Sigmoid colon (tissue), 7 donors: ENCODE measurements at places on chromosomes 5 and 9. TPM values are rescaled to one million over a fixed set of nuclear protein-coding genes. Genes with fewer than 3 reads are reported as not detected.

DNA sequence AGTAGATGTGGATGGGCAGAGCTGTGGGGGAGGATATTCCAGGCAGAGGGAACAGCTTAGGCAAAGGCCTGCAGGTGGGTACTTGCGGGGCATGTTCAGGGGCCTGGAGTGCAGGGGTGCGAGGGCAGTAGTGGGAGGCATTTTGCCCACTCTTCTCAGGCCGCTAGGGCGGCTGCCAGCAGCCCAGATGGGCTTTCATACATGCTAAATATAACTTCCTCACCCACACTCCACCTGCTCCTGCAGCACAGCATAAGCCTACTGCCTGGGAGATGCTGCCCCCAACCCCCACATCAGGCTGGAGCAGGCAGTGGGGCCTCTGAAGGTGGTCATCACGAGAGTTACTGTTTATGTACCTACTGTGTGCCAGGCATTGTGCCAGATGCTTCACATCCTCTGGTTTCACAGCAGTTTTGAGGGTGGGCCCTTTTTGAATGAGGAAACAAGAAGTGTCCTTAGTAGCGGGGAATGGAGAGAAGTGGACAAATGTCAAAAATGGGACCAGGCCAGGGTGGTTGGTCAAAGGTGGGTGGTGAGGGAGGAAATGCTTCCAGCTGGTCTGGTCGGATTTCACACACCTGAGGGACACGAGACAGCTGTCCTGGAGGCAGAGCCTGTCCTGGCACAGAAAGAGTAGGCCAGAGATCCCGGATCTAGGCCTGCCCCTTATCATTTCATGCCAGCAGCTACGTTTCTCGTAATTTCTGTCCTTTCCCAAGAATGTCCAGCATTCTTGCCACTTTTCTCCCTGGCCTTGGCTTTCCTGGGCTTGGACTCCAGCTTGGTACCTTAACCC is 12.1 kb downstream of the RGS14 start:
- peak; percentile 61 for DNase-seq

- no peak for DNase-seq
These were observed 59.4 kb upstream of the TNFSF8 start for GRCh38 chr9:114989600-114990410.

DNA sequence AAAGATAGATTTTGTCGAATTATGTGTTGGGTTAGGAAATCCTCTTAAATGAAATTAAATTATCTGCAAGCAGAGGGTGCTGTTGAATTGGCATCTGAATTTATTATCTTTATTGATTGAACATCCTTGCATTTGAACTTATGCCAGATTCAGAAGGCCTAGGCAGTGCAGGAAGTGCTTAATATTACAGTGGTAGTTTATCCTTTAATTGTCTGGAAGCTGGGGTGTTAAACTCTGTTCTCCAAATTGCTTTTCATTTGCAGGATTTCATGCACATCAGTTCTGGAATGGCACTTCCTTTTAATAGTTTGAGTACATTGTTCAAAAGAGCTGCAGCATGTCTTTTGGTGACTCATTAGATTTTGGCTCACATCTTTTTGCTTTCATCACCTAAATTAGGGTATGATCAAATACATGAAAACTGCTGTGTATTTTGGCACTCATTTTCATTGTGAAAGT is 186.3 kb downstream of the KDM4C start:
- no peak for DNase-seq

GRCh38 chr9:127113191-127113972 is 9.1 kb downstream of the ANGPTL2 start:
- no peak for DNase-seq

- no peak for DNase-seq
These were observed 27.1 kb downstream of the MTMR12 start for GRCh38 chr5:32285510-32286138.

DNA sequence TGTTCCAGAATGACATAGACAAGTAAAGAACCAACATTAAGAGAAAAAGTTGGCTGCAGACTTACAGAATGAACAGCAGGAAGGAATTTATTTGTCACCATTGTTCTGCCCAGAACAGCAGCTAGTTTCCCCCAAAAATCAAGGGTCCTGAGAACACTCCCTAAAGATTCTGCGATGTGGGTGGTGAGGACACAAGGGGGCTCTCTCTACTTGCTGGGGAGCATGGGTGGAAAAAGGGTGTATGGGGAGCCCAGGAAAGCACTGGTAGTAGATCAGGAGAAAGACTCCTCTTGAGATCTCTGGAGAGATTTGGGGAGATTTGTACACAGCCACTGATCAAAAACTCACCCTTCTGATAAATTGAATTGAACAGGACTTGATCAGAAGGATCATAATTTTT is 316.5 kb downstream of the KCTD16 start:
- no peak for DNase-seq

- no peak for DNase-seq
These were observed 7.5 kb downstream of the ALDOB start for GRCh38 chr9:101427957-101428655.

GRCh38 chr5:6395621-6396020 is 17.3 kb upstream of the MED10 start:
- no peak for DNase-seq

GRCh38 chr9:72478966-72479365 is 42.4 kb upstream of the TMC1 start:
- no peak for DNase-seq

GRCh38 chr5:83922699-83923098 is 202.0 kb upstream of the HAPLN1 start:
- DNase-seq: no peak

DNA sequence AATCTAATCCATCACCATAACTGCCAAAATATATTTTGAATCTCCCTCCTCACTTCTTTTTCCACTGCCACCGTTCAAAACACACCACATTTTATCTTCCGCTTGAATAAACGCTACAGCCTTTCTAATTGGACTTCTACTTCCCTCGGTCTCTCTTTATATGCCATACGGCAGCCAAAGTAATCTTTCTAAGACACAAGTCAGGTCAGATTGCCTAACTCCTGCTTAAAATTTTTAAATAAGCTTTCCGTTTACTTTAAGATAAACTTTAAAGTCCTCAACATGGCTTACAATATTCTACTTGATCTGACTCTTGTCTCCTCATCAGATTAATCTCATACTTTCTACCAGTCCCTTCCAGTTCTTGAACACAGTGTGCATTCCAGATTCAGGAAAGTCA is 9.7 kb downstream of the AFF4 start:
- DNase-seq: no peak

DNA sequence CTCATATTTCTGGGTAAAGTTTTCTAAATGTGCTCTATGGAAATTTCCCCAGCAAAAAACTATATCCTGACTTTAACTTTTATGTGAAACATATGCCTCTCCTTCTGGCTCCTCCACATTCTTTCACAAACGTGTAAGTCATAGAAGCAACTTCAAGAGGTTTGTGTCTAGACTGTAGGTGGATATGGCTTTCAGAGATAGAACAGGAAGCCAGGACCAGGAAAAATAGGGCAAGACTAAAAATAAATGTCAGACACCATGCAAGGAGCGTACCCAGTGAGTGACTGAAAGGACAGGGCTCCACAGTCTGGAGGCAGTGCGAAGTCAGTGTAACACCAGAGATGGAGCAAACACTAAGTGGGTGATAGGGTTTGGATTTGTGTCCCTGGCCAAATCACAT is 240.7 kb downstream of the COX7C start:
- DNase-seq: no peak

DNA sequence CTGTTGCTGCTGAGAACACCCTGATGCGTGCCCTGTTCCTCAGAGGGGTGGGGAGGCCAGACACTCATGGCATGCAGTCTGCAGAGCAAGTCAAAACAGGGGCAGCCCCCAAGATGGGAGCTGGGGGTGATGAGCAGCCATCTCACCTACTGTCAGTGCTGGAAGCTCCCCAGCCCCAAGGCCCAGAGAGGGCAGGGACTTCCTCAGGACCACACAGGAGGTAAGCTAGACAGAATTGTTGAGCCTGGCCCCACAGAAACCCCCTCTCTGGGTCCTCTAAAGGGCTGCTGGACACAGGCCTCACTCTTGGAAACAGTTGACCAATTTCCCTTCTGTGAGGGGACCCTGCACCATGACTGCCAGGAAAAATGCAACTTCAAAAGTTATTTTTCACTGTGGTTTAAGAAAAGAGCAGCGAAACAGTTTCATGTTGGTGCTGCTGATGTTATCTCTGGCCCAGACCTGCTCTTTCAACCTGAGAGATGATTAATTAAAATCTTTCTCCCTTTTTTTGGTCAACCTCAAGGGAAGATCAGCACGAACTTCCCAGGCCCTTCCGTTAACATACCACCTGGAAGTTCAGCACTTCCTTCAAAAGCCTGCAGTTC is 9.6 kb downstream of the CSF2 start:
- peak; percentile 25 for DNase-seq

DNA sequence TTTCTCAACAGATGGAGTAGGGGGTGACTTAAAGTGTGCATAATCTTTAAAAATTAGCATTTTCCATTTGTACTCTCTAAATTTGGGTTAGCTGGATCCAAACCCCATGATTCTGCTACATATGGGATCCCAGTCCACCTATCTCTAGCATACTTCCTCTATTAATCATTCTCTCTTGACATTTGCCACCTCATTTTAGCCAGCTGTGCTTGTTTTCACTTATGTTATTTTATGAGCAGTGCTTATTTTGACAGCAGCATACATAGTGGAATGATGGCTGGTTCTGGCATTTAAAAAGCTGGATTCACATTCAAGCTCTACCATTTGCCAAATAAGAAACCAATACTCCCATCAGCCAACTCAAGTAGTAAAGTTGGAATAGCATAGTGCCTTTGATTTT is 22.5 kb upstream of the SNX18 start:
- DNase-seq: no peak

GRCh38 chr9:17060450-17060849 is 74.4 kb upstream of the CNTLN start:
- no peak for DNase-seq

SHISAL2B gene
- not detected for total RNA-seq

OR1K1 gene
- total RNA-seq: not detected

FAM221B gene
- not detected for total RNA-seq

IFNA13 gene
- total RNA-seq: not detected

PCDHB16 gene
- total RNA-seq: 4.6 TPM

MCC gene
- total RNA-seq: 14.0 TPM
